Right renal cortex interstitium (tissue), 3 donors: ENCODE measurements at places on chromosomes 11 and 22. TPM values are rescaled to one million over a fixed set of nuclear protein-coding genes. Genes with fewer than 3 reads are reported as not detected.

DNA sequence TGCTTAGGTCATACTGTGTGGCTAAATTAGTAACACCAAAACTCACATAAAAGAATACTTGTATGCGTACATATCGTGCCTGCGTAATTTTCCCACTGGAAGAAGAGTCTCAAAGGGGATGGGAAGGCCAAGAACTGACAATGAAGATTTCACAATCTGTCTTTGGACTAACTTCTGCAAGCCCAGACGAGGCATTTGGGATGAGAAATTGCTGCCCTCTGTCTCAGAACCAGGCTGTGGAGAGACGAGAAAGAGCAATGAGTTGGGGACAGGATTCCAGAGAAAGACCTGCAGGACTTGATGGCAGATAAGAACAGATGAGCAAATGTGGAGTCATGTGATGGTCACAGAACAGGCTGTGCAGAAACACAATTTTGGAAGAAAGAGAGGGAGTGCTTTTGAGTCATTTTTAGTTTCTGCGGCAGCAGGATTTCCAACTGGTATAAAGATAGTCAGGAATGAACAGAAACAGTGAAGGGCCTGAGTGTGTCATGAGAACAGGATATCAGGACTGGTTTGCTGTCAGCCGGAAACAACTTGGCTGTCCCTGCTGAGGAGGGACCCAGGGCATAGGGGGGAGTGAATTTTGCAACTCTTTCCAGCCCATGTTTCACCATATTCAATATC is 82.7 kb upstream of the CTSC start:
- DNase-seq = no peak

DNA sequence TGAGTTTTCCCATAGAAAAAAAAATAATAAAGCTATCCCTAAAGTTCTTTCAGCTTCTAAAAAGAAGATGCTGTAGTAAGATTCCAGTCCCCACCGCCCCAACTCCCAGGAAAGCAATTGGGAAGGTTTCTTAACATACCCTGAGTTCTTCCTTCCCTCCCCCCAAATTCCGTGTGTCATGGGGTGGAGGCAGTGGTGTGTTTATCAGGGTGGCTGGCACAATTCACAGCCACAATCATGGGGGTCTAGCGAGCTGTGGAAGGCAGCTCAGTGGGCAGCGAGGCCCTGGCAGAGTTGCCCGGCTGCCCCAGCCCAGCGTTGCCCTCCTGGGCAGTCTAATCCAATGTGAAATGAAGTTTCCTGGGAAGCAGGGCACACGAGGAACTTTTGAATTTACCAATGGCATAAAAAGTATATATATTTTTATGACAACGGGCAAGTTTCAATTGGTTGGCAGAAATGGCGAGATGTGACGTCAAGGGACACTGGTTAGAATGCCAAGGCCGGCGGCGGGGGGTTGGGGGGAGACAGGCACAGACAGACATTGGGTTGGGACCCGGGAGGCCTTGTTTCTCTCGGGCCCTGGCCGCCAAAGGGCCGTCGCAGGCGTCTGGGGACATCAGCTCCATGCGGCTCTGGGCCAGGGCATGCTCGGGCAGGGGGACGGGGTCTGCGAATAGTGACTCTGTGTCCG is 80.7 kb upstream of the PPARA start:
- no peak for DNase-seq

DNA sequence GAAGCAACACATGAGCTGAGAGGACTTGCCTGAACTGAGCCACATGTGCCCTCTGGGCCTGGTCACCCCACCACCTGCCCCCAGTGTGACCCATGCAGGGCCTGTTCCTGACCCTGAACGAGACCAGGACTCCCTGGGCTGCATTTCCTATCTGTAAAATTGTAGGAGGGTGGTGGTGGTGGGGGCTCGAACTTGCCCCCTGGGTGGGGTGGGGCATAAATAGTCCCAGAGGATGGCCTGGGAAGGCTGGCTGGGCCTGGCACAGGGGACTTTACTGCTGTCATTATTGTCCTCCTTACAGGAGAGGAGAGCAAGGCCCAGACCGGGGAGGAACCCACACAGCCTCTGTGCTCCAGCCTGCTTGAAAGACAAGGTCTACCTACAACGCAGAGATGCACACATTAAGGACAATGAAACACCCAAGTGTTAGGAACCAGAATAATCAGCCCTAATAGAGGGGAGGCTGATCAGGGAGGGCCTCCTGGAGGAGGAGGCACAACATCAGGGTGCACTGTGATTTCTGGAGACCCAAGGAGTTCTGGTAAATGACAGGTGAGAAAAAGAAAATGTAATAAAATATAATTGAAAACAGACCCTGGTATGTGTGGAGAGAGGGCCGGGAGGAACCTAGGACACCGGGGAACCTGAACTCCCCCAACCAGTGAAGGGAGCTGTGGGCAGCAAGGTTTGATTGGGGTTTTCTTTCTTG is 2.8 kb upstream of the AIFM3 start:
- DNase-seq = no peak

- DNase-seq = no peak
Observed at GRCh38 chr11:132445859-132446291, 1075.5 kb downstream of the NTM start.

- DNase-seq = no peak
Observed at GRCh38 chr22:21640810-21641209, 1.3 kb upstream of the SDF2L1 start.

The SLC22A6 gene
- 31.3 TPM for polyA plus RNA-seq

The CABP4 gene
- 1.0 TPM for polyA plus RNA-seq

The CARD18 gene
- polyA plus RNA-seq = not detected

The CCDC73 gene
- polyA plus RNA-seq = 0.19 TPM
